ENCODE measurements at places on chromosomes 5 and 9.
A peak's percentile ranks its signal among the peaks of the same experiment; 100 is the strongest.

DNA sequence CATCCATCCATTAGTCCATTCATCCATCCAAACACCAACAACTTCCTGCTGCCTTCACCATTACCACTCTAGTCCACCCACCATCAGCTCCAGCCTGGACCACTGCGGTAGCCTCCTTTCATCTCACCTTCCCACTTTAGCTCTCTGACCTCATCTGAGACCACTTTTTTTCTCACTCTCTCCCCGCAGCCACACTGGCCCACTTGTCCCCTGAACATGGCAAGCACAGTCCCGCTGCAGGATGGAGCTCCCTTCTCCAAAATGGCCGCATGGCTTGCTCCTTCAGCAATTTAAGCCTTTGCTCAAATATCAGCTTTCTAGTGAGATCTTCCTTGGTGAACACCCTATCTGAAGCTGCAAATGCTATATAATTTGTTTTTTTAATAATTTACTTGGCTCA, 11.1 kb downstream of the CSF1R start:
- DNase-seq: no peak

GRCh38 chr5:91950328-91950727, 567.2 kb upstream of the ARRDC3 start:
- DNase-seq: no peak

- peak; percentile 55 for DNase-seq
Measured at GRCh38 chr9:96875461-96876142, 21.3 kb upstream of the ZNF782 start.

DNA sequence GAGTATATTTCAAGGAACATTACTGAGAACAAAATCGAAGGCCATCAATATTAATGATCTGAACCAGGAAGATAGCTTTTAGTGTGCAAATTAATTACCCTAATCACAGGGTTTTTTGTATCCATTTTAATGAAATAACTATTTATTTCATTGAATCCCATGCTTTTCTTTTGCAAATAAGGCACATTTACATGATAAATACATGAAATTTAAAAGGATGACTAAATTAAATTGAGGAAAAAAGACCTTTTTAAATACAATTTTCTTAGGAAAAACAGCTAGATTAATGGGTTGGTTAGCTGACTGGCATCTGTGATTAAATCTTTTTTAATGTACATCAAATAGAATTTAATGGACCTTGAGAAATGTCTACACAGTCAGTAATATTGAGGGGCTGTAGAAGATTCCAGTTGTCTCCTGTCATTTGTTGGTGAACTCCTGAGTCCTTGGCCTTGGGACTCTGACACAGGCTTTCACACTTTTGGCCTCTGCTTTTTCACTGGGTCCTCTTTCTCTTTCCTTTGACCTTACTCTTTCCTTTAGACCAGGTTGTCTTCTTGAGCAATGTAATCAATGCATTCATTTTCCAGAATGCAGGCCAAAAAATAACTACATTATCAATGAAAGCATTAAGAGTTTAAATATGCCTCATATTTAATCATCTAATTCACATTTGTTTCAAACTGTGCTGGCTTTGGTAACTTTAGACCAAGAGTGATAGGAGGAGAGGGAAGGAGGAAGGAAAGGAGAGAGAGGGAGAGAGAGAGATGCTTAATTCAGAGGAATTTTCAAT, 511.5 kb downstream of the ZNF608 start:
- DNase-seq: no peak

GRCh38 chr5:132044207-132044606, 16.2 kb upstream of the IL3 start:
- DNase-seq: no peak

DNA sequence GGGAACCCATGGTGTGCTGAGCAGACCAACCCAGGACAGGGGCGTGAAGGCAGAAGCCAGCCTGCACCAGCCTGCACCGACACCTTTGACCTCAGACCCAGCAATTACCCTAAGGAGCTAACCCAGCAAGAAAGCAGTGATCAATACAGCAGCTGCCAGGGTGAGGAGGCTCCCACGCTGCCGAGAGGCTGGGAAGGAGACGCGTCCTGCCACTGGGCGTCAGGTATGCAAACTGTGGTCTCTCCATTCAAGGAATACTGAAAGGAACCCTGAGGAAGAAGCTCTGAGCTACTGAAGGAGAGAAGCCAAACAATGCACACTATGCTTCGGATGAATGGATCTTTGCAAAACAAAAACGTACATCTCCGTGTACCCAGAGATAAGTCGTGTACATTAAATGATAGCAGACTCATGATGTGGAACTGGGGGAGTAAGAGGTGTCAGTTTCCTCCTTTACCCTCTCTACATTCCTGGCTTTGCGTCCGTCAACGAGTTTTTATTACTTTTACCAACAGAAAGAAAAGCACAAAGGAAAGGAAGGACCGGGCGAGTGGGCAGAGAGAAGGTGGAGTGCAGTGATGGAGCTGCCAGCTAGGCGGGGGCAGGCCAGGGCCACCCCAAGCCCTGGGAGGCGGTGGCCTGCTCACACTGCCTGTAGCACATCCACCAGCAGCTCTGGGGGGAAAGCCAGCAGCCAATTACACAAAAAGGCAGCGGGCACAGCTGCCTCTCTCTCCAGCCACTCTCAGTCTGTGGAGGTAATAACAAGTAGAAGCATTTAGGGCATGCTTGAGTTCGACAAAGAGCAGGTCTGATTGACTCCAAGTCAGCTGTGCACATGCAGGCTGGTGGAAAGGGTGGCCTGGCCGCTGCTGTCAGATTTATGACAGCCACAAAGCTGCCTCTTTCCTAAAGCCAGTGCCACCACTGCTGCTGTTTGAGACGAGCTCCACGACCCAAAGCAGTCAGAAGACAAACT, 29.3 kb downstream of the RASGEF1C start:
- no peak for DNase-seq

All from foreskin fibroblast (primary cell).